ENCODE measurements at places on chromosomes 4 and X. TPM values are rescaled to one million over a fixed set of nuclear protein-coding genes. Genes with fewer than 3 reads are reported as not detected.

The KLHL4 gene
- total RNA-seq, result 0.35 TPM

DNA sequence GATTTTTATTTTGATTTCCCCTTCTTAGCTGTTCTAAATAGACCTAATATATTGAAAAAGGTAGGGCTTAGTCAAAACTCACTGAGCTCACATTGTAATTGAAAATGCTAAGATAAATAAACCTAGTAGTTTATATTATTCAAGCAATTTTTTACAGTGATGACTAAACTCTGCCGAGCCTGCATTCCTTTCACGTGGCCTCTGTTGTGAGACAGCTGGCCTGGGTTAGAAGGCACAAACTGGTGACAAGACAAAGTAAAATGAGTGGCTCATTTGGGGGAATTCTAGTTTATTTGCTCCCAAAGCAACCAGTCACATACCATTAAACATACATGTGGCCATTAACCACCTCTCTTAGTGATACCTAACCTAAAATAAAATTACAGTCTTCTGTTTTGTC lies 169.4 kb upstream of the TEX13C start:
- no peak for DNase-seq

GRCh38 chr4:110510955-110511544 lies 35.1 kb downstream of the ENPEP start:
- no peak for DNase-seq

DNA sequence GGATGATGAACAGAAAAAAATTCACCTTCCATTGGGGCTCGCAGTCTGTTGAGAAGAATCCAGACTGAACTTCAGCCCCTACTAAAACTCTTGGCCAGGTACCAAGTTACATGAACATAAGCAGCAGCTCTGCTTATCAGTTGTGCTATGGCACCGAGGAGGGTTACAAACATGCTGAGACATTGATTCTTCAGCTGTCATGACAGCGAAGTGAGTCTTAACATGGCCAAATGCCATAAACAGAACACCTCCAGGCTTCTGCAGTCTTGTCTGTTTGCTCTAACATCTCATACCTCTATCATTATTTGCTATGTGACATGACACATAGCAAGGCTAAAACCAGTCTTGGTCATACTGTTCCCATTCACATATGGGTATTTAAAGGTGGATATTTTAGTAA lies 521.5 kb downstream of the GRID2 start:
- DNase-seq, result no peak

DNA sequence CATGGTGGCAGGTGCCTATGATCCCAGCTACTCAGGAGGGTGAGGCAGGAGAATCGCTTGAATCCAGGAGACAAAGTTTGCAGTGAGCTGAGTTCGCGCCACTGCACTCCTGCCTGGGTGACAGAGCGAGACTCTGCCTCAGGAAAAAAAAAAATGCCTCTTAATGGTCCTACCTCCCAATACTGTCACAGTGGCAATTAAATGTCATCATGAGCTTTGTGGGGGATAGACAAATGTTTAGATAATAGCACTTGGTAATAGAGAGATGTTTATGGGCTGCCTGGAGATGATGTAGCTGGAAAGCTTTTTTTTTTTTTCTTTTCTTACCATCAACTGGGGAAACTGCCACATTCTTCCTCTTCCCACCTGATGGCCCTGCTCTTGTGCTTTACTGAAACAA lies 33.0 kb downstream of the GRK4 start:
- DNase-seq, result no peak
